ENCODE measurements at places on chromosomes 7 and 10.

GRCh38 chr7:89283302-89283701 lies 487.8 kb upstream of the TEX47 start:
- no peak for DNase-seq

GRCh38 chr10:27801171-27801785 lies 55.7 kb upstream of the MKX start:
- no peak for DNase-seq

DNA sequence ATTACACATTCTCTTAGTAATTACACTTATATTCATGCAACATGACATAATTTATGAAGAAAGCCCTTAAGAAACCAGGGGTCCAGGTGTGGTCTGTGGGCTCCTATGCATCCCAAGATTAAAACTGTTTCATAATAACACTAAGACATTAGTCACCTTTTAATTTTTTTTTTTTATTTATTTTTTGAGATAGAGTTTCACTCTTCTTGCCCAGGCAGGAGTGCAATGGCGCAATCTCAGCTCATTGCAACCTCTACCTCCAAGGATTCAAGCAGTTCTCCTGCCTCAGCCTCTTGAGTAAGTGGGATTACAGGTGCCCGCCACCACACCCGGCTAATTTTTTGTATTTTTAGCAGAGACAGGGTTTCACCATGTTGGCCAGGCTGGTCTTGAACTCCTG lies 12.5 kb downstream of the GDI2 start:
- DNase-seq = no peak

DNA sequence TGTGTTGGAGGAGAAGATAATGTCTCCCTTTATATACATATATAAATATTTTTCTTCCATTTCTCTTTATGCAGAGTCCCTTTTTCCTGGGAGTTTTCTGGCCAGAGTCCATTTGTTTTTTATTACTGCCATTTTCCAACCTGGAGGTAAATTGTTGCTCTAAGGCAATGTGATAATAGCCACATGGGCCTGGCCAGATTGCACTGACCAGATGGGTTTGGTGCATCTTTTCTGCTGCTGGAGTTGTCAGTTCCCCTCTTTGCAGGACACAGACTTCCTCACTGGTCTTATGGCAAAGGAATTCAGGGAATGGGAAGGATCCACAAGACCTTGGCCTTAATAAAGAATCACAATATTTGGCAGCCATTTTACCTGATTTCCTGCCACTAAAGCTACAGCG lies 254.9 kb downstream of the SORCS3 start:
- no peak for DNase-seq

All from T follicular helper cell (primary cell).